ENCODE measurements at places on chromosomes 5 and 9.

GRCh38 chr5:176597417-176598389, 12.3 kb downstream of the GPRIN1 start:
- DNase-seq, result no peak

DNA sequence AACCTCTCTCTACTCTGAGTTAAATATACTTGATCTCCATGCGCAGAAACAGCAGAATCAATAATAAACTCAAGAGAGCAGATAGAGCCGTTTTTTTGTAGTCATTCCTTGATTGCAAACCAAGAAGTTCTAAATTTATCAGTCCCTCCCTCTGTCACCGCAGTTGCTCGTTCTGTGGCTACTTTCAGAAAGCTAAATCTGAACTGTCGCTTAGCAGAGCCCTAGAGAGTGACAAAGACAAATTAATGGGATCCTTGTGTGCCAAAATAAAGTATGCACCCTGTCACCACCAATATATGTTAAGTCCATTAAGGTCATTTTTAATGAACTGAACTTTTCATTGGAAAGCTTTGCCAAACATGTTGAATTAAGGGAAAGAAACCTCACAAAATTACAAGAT, 218.3 kb downstream of the ADAMTSL1 start:
- no peak for DNase-seq

- DNase-seq, result peak; percentile 78
These were observed 62.0 kb downstream of the ANKH start for GRCh38 chr5:14809369-14810155.

DNA sequence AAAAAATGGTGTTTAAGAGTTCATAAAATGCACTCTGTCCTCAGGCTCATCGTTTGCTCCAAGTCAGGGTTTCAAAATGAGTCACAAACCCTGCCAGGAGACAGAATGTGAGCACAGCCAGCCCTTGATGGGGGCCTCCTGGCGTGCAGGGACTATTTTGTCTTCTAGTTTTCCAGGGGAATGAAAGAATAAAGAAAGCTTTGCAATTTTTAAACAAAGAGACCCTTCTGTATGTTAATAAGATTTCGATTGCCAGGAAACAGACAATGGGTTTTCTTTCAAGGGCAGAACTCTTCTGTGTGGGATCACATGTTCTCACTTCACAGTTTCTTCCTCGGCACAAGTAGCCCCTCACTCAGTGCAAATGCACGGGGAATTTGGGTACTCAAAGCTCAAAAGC, 121.4 kb upstream of the C6 start:
- no peak for DNase-seq

GRCh38 chr9:72326641-72327040, 38.4 kb downstream of the ZFAND5 start:
- peak; percentile 63 for DNase-seq

GRCh38 chr9:22622815-22623214, 176.2 kb downstream of the DMRTA1 start:
- DNase-seq, result no peak

DNA sequence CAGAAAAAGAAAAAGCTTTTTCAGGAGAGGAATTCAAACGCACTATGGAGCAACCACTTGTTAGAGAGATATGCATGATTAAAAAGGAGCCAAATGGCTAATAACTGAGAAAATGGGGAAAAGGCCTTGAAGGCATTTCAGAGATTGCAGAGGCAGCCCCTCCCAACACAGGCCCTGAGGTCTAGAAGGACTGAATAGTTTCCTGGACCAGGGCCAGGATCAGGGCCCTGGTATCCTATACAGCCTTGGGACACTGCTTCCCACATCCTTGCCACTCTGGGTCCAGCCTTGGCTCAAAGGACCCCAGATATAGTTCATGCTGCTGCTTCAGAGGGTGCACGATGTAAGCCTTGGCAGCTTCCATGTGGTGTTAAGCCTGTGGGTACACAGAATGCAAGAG, 20.7 kb upstream of the FEM1C start:
- no peak for DNase-seq

GRCh38 chr9:23674016-23674585, 151.9 kb downstream of the ELAVL2 start:
- no peak for DNase-seq

- DNase-seq, result no peak
These were observed 340.6 kb downstream of the MTRR start for GRCh38 chr5:8209500-8209899.

GRCh38 chr5:149679876-149680809, 50.0 kb upstream of the PPARGC1B start:
- no peak for DNase-seq

- no peak for DNase-seq
These were observed 13.9 kb downstream of the PLK2 start for GRCh38 chr5:58446024-58446423.

DNA sequence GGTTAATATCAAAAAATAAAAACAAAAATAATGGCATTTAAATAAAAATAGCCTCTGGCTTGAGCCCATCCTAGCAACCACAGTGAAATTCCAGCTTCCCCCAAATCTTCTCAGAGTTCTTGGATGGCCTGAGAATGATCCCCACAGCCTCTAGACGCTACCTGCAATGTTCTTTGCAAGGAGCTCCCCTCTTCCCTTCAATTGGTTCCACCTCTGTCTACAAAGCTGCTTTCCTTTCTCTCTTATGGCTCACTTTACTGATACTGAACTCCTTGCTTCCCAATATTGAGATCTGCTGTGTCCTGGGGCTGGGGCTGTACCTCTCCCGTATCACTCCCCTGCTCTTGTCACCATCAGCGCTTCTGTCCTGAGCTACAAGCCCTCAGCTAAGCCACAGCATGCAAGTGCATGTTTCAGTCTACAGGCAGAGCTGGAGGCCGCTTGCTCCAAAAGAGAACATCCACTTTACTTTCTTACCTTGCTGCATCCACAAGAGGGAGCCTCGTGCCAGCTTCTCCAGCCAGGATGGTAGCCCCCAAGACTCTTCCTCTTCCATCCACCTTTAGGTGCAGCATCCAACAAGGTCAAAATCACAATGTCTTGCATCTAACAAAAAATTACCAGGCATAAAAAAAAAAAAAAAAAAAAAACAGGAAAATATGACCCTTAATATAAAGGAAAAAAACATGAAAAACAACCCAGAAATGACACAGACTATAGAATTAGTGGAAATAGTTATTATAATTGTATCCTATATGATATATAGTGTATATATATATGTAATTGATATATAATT, 57.4 kb upstream of the PRSS3 start:
- peak; percentile 52 for DNase-seq

DNA sequence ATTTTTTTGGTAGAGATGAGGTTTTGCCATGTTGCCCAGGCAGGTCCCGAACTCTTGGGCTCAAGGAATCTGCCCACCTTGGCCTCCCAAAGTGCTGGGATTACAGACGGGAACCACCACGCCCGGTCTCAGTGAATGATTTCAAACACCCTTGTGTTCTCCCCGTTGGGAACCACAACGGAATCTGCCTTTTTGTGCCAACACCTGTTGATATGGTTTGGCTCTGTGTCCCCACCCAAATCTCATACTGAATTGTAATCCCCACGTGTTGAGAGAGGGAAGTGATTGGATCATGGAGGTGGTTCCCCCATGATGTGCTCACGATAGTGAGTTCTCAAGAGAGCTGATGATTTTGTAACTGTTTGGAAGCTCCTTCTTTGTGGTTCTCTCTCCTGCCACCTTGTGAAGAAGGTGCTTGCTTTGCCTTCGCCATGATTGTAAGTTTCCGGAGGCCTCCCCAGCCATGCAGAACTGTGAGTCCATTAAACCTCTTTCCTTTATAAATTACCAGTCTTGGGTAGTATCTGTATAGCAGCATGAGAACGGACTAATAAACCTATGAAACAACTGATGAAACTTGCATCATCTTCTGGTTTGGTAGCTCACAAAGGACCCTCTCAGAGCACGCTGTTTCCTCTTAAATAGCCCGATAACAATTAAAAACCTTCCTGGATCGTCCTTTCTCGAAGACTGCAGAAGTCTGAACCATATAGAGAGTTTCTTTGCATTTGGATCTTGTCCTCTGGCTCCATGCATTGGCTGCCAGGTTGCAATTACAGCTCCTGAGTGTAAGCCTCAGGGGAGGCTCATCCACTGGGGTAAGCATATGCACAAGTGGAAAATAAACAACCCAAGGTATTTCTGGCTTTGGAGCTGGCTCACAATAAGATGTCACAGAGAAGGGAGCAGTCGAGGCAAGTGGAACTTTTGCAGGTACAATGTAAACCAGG, 91.5 kb downstream of the SPRY4 start:
- DNase-seq, result no peak

DNA sequence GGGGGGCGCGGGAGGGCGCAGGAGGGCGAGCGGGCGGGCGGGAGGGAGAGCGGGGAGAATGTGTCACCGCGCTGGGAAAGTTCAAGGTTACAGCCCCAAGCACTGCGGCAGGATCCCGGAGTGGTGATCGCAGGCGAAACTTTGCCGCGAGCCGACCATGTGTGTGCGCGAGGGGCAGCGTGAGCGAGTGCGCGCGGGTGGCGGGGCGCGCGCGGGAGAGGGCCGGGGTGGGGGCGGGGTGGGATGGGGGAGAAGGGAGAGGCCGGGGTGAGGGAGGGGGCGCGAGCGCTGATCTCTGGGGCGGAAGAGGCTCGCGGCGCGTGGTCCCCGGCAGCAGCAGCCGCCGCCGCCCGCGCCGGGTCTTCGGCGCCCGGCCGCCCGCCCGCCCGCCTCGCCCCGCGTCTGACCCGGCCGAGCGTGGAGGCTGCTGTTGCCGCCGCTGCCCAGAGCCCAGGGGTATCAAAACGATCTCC, at the start of gene NFIB:
Gene NFIB (minus strand): TSS at position 191 of the 473 bp plus-strand sequence. CDS start 630 bp downstream, outside the sequence.
- DNase-seq, result no peak

DNA sequence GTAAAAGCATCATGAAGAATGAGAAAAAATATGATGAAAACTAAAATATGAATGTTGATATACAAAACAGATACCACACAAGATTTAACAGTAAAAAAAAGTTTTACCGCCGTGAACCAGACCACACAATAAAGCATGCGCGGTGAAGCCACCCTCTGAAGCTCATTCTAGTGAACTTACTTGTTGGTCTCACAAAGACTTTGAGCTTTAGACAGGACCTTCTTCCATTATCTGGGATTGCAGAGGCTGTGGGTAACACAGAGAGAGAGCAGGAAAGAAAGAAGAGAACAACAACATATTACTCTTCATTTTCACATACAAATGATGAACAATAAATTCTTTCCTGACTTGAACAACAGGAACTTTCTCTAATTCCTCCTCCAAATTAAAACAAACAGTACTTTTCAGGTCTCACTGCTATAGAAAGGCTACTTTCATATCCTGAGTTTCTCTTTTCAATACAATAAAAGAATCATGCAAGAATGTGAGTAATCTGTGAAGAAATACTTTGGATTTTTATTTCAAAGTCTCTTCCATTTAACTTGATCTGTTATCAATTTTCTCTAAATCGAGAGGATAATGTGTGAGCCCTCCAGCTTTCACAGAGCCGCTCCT, 283.1 kb downstream of the EFNA5 start:
- DNase-seq, result peak; percentile 41

- no peak for DNase-seq
These were observed 5.2 kb downstream of the TCF7 start for GRCh38 chr5:134119720-134120119.
